ENCODE measurements at places on chromosomes 7 and 10. TPM values are rescaled to one million over a fixed set of nuclear protein-coding genes. Genes with fewer than 3 reads are reported as not detected.
A peak's percentile ranks its signal among the peaks of the same experiment; 100 is the strongest.

DNA sequence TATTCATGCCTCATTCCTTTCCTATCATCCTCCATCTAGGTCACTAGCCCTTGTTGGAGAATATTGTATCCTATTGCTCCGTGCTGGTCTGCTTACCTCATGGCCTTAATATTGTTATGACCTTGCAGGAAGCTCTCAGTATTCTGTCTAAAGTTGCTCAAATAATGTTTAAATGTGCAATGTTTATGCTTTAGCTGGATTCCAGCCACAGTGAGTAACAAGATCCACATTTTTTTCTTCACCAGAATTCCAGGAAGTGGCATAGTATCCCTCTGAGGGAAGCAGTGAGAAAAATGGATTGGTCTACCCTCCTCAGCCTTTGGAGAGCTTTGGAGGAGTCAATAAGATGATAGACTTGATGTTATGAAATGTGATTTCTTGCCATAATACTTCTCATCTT, 402.6 kb downstream of the NRG3 start:
- no peak for DNase-seq
- no peaks in the 10 kb centered on the region for H3K4me1 ChIP-seq
- no peaks in the 10 kb centered on the region for H3K27me3 ChIP-seq
- no peaks in the 10 kb centered on the region for H3K36me3 ChIP-seq

- H3K4me1 ChIP-seq: no peaks in the 10 kb centered on the region
- H3K4me3 ChIP-seq: no peak overlapping the region
- H3K27ac ChIP-seq: no peak overlapping the region
- H3K27me3 ChIP-seq: no peaks in the 10 kb centered on the region
- no peaks in the 10 kb centered on the region for H3K36me3 ChIP-seq
- DNase-seq: no peak
Observed at GRCh38 chr7:131908714-131909113, 352.3 kb upstream of the PODXL start.

- H3K4me1 ChIP-seq: no peaks in the 10 kb centered on the region
- H3K4me3 ChIP-seq: no peak within 1 kb of the TSS
- H3K27ac ChIP-seq: no peak within 1 kb of the TSS
Observed at GRCh38 chr7:98617051-98617959, at the start of gene NPTX2. Gene NPTX2 (plus strand): TSS chr7:98617285. CDS start chr7:98617462, 177 bp downstream.

GRCh38 chr10:3811291-3811870, 26.4 kb upstream of the KLF6 start:
- H3K27ac ChIP-seq: peak overlapping the region; percentile 82
- peaks cover 42% of the 10 kb centered on the region for H3K4me1 ChIP-seq
- H3K4me3 ChIP-seq: peak overlapping the region; percentile 55
- no peaks in the 10 kb centered on the region for H3K27me3 ChIP-seq
- no peaks in the 10 kb centered on the region for H3K36me3 ChIP-seq
- DNase-seq: peak; percentile 76

NXPH1 gene
- not detected for total RNA-seq

DNA sequence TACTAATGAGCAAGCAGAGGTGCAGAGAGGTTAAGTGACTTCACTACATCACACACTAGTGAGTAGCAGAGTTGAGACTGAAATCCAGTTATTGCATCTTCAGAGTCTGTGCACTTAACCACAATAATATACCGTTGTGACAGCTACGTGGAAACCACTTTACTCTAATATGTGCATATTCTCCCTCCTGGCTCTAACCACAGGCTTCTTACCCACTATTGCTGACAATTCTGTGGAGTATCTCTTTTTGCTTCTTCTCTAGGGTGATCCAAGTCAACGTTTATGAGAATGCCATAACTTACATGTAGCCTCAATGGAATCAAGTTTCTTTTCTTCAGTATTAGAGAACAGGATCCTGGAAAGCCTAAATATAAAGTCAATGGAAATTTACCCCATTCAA, 64.2 kb upstream of the MEOX2 start:
- H3K36me3 ChIP-seq: no peaks in the 10 kb centered on the region
- no peak overlapping the region for H3K4me3 ChIP-seq
- H3K27me3 ChIP-seq: no peaks in the 10 kb centered on the region
- H3K27ac ChIP-seq: no peak overlapping the region
- no peak for DNase-seq

DNA sequence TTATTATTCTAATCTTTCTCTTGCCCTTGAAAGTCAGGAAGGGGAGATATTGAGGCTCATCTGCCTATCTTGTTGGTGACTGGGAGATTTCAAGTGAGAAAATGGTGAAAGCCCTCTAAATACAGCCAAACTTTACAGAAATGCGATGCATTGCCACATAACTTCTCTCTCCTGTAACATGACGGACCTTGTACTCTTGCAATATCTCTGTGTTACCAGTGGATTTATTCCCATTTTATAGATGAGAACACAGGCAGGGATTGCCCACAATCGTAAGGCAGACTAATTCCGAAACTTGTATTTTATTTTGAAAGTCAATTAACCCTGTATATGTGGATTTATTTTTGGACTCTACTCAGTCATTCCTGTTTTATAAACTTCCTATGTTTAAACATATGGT, 57.3 kb upstream of the MPP7 start:
- no peaks in the 10 kb centered on the region for H3K4me1 ChIP-seq
- no peaks in the 10 kb centered on the region for H3K36me3 ChIP-seq
- H3K4me3 ChIP-seq: no peak overlapping the region
- no peaks in the 10 kb centered on the region for H3K27me3 ChIP-seq

GRCh38 chr7:84013616-84014240, 180.9 kb downstream of the SEMA3A start:
- H3K27ac ChIP-seq: no peak overlapping the region
- no peaks in the 10 kb centered on the region for H3K36me3 ChIP-seq

GRCh38 chr7:33539659-33540400, 365.5 kb upstream of the BMPER start:
- no peaks in the 10 kb centered on the region for H3K27me3 ChIP-seq
- no peak for DNase-seq
- no peak overlapping the region for H3K4me3 ChIP-seq

FAM53B gene
- total RNA-seq: 26.1 TPM

GRCh38 chr10:7933262-7933661, 115.0 kb downstream of the TAF3 start:
- no peaks in the 10 kb centered on the region for H3K27me3 ChIP-seq
- DNase-seq: no peak
- H3K27ac ChIP-seq: no peak overlapping the region
- no peaks in the 10 kb centered on the region for H3K36me3 ChIP-seq
- no peak overlapping the region for H3K4me3 ChIP-seq

PLXNA4 gene
- total RNA-seq: 0.03 TPM

EBF3 gene
- total RNA-seq: not detected

KLF14 gene
- total RNA-seq: not detected

PIK3CG gene
- total RNA-seq: 8.0 TPM

DNA sequence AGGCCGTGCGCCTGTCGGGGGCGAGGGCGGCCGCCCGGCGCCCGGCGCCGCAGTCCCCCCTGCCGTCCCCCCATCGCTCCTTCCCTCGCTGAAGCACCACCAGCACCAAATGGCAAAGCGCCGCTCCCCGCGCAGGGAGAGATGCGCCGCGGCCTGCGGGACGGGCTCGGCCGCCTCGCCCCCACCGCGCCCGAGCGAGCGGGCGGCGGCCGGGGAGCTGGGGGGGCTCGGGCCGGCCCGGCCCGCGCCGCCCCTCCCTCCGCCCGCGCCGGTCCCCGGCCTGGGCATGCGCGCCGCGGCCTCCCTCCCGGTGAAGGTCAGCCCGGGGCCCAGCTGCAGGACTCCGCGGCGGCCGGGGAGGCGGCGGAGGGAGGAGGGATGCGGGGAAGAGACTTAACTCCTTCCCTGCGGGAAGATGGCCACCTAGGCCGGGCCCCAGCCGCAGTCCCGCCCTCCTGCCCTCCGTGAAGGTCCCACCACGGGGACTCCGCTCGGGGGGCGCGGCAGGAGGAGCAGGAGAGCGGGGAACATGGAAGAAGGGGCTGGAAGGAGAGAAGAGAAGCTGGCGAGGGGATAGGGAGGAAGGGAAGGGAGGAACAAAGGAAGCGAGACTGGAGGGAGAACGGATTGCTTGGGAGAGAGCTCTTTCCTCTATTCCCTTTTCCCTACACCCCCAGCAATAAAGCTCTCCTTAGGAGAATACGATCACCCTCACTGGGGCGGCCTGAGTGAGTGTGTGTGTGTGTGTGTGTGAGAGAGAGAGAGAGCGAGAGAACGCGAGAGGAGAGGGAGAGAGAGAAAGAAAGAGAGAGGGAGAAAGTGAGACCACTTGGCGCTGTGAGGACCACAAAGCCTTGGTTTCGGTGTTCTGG, 3.4 kb upstream of the SMARCD3 start:
- no peak overlapping the region for H3K27ac ChIP-seq
- no peaks in the 10 kb centered on the region for H3K4me1 ChIP-seq
- H3K36me3 ChIP-seq: no peaks in the 10 kb centered on the region
- H3K27me3 ChIP-seq: peaks cover 20% of the 10 kb centered on the region
- DNase-seq: no peak
- no peak overlapping the region for H3K4me3 ChIP-seq

DNA sequence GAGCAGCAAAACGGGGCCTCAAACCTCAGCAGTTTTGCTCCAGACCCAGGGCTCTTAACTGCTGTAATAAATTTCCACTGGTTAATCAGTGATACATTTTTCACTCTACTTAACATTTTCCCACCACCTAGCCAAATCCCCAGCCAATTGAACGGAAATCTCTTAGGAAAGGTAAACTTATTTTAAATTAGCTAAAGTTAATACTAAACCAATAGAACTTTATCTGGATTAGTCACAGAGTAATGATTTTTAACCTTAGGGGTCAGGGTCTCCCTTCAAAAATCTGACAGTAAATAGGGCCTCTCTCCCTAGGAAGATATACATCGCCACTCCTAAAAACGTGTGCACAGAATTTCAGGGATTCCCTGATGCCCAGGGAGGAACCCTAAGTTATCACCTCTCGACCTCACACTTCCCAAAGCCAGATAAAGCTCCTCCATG, 87.4 kb upstream of the KMT2E start:
- peaks cover 2% of the 10 kb centered on the region for H3K4me1 ChIP-seq
- H3K27me3 ChIP-seq: no peaks in the 10 kb centered on the region
- no peak for DNase-seq
- H3K27ac ChIP-seq: no peak overlapping the region
- H3K36me3 ChIP-seq: no peaks in the 10 kb centered on the region
- H3K4me3 ChIP-seq: no peak overlapping the region

- no peaks in the 10 kb centered on the region for H3K4me1 ChIP-seq
- H3K36me3 ChIP-seq: no peaks in the 10 kb centered on the region
- H3K4me3 ChIP-seq: no peak overlapping the region
- H3K27me3 ChIP-seq: no peaks in the 10 kb centered on the region
Observed at GRCh38 chr7:14144538-14144937, 155.1 kb upstream of the ETV1 start.

DNA sequence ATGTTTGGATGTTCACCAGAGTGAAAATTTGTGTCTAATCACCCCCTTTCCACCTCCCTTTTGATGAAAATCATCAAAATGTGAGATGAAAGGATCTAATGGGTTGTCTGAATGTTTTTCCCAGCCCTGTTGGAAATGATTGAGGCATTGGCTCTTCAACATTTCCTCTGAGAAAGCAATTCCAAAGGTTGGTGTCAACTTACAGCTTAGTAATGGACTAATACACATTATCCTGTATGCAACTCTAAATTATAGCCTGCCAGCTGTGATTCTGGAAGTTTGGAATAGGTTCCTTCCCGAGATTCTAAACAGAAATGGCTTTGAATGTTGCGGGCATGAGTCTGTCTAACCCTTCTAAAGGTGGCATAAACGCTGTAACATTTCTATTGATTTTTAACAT, 152.9 kb downstream of the DYNC1I1 start:
- no peak overlapping the region for H3K4me3 ChIP-seq
- no peak overlapping the region for H3K27ac ChIP-seq
- H3K36me3 ChIP-seq: no peaks in the 10 kb centered on the region

GRCh38 chr7:121544726-121545125, 148.6 kb upstream of the FAM3C start:
- H3K4me3 ChIP-seq: no peak overlapping the region
- H3K27me3 ChIP-seq: no peaks in the 10 kb centered on the region
- DNase-seq: no peak
- H3K4me1 ChIP-seq: no peaks in the 10 kb centered on the region
- no peaks in the 10 kb centered on the region for H3K36me3 ChIP-seq

DNA sequence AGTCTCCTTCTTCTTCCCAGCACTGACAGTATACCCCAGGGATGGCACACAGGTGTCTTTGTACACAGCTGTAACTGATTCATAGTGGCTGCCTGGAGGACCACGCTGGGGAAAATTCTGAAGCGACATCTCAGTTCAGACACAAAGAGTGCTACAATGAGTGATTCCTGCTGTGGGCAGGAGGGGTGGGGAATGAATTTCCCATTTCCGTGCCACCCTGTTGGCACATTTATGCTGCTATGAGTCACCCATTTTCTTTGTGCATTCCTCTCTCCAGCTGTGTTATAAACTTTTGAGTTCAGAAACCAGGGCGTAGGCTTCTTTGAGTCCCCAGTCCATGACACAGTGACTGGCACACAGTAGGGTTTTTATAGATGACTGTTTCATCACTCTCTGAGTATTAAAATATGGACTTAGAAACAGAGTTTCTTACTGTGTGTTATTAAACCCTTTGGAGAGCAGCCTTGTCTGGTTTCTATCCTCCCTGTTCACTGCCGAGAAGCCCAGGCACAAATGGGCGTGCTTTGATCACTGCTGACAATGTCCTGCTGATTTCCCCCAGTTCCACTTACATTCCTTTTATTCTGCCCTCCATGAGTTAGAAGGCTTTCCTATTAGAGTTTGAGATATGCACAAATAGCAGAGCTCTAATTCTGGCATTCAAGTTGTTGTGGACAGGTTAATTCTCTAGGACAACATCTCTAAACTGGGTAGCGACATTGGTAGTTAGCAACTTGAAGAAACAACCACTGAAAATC, 24.0 kb upstream of the NPS start:
- H3K36me3 ChIP-seq: no peaks in the 10 kb centered on the region
- no peak overlapping the region for H3K27ac ChIP-seq
- H3K4me3 ChIP-seq: no peak overlapping the region
- no peaks in the 10 kb centered on the region for H3K27me3 ChIP-seq

SPDYE8 gene
- total RNA-seq: not detected

SH2D4B gene
- total RNA-seq: 0.19 TPM

- no peaks in the 10 kb centered on the region for H3K36me3 ChIP-seq
- no peaks in the 10 kb centered on the region for H3K4me1 ChIP-seq
- DNase-seq: no peak
- H3K27ac ChIP-seq: no peak overlapping the region
Observed at GRCh38 chr10:132202070-132202970, 15.6 kb downstream of the DPYSL4 start.

DNA sequence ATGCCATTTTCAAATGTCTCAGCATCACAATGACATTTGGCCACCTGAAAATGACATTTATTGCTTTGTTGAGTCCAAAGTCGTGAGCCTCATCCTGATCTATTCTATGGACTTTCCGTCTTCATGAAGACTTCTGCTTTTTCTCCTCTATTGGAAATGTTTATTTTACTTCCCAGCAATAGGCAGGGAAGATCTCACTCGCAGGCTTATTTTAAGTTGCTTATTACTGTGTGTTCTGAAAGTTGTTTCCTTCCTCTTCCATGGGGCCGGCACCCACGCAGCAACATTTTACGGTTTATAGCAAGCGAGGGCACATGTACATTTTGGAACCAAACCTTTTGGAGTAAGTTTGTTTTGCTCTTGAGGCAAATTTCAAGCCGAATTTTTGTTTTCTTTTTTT, 221.0 kb upstream of the KLF6 start:
- H3K27me3 ChIP-seq: no peaks in the 10 kb centered on the region
- no peaks in the 10 kb centered on the region for H3K36me3 ChIP-seq
- H3K4me3 ChIP-seq: no peak overlapping the region
- H3K27ac ChIP-seq: no peak overlapping the region
- no peak for DNase-seq
- no peaks in the 10 kb centered on the region for H3K4me1 ChIP-seq
